NCI-H446 (cell line): ENCODE measurements at places on chromosomes 3 and 15.

- DNase-seq: no peak
Observed at GRCh38 chr3:39067286-39067685, 15.5 kb downstream of the WDR48 start.

DNA sequence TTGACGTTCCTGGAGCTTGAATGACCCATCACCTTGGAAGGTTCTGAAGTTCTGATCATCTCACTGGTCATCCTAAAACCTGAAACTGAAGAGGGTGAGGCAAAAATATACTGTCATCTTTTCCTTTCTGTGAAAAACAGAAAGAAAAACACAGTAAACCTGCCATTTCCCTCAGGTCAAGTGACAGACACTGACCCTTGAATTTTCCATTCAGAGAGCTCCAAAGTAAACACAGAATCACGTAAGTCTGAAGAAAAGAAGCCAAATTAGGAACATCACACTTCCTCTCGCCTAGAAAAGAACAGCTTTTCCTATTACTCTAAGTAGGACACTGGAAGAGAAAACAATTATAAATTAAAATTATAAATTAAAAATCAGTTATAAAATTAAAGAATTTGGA, 78.7 kb upstream of the TGFBR2 start:
- no peak for DNase-seq

GRCh38 chr15:56736881-56737707, 3.8 kb upstream of the ZNF280D start:
- DNase-seq: no peak

GRCh38 chr15:53875139-53875538, 103.1 kb upstream of the UNC13C start:
- DNase-seq: no peak

- no peak for DNase-seq
Observed at GRCh38 chr3:35721628-35722027, 82.3 kb downstream of the ARPP21 start.
